ENCODE measurements at places on chromosomes 16 and 17.

DNA sequence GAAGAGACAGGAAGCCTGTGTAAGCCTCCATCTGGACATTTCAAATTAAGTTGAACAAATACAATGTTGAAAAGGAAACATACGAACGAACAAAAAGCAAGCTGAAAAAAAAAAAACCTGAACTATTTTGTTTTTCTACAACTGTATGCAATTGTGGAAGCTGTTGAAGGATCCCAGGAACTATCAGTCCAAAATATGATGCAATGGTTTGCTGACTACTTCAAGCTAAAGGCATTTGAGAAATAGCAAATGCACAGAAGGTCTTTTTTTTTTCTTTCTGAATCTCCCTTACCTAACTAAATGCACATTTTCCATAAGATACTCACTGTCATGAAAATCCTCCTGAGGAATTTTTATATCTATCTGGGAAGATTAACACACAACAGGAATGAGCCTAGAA lies 40.2 kb downstream of the MAF start:
- DNase-seq = no peak

- no peak for DNase-seq
Measured at GRCh38 chr17:47884905-47885730, 10.9 kb upstream of the SP2 start.

DNA sequence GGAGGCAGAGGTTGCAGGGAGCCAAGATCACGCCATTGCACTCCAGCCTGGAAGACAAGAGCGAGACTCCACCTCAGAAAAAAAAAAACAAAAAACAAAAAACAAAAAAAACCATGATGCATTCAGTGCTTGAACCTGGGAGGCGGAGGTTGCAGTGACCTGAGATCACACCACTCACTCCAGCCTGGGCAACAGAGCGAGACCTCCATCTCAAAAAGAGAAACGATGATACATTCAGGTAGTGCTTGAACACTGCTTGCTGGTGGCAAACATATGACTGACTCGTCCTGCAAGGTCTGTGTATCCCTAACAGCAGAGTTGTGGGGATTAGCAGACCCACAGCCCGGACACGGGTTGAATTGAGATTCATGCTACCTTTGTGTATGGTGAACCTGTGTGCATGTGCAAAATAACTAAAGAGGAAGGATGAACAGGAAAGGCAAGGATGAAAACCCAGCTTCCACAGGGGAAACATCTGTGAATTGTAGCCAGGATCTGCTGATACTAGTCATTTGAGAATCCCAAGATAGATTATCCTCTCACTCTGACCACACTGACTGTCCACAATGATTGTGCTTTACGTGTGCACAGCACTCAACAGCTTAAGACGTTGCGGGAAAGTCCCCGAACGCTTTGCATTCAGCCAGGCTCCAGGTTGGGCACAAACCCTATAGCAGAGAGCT lies 52.4 kb upstream of the MRPS23 start:
- DNase-seq = no peak

DNA sequence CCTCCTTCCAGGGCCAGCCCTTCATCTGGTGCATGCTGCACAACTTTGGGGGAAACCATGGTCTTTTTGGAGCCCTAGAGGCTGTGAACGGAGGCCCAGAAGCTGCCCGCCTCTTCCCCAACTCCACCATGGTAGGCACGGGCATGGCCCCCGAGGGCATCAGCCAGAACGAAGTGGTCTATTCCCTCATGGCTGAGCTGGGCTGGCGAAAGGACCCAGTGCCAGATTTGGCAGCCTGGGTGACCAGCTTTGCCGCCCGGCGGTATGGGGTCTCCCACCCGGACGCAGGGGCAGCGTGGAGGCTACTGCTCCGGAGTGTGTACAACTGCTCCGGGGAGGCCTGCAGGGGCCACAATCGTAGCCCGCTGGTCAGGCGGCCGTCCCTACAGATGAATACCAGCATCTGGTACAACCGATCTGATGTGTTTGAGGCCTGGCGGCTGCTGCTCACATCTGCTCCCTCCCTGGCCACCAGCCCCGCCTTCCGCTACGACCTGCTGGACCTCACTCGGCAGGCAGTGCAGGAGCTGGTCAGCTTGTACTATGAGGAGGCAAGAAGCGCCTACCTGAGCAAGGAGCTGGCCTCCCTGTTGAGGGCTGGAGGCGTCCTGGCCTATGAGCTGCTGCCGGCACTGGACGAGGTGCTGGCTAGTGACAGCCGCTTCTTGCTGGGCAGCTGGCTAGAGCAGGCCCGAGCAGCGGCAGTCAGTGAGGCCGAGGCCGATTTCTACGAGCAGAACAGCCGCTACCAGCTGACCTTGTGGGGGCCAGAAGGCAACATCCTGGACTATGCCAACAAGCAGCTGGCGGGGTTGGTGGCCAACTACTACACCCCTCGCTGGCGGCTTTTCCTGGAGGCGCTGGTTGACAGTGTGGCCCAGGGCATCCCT lies 7.4 kb downstream of the NAGLU start:
- DNase-seq = no peak

GRCh38 chr17:40034426-40035161 lies 19.4 kb downstream of the CSF3 start:
- no peak for DNase-seq

GRCh38 chr16:75402159-75402820 lies 31.0 kb downstream of the CFDP1 start:
- DNase-seq = peak; percentile 30

DNA sequence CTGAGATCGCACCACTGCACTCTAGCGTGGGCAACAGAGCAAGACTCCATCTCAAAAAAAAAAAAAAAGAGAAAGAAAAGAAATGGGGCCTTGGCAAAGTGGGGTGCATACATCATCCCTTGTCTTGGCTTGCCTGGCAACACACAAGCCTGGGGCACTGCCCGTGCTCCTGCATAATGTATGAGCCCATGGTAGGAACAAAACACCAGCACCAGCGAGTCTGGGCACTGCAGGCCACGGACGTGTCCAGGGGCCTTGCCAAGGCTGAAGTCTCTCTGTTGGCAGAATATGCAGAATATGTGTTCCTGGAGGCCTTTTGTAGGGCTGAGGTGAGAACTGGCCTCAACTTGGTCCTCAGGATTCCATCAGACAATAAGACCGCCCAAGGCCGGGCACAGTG lies 15.7 kb upstream of the ALDOA start:
- no peak for DNase-seq

DNA sequence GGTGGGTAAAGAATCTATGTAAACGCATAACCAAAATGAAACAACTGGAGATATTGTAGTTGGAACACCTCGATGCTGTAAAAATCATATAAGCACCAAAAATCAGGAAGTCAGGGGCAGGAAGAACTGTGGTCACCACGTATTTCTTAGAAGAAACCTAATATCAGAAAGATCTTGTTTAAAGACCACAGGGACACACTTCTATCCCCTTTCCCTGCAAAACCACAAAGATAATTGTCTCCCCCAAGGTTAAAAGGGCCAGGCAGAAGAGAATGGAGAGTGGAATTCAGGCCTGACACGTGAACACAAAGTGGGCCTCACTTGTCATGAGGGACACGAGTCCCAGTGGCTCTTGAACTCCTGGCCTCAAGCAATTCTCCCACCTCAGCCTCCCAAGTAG lies 68.1 kb downstream of the GSG1L start:
- DNase-seq = no peak

GRCh38 chr16:90016339-90016950 lies 2.8 kb downstream of the DBNDD1 start:
- DNase-seq = no peak

GRCh38 chr16:21598701-21599121 lies 666 bp upstream of the METTL9 start:
- no peak for DNase-seq

DNA sequence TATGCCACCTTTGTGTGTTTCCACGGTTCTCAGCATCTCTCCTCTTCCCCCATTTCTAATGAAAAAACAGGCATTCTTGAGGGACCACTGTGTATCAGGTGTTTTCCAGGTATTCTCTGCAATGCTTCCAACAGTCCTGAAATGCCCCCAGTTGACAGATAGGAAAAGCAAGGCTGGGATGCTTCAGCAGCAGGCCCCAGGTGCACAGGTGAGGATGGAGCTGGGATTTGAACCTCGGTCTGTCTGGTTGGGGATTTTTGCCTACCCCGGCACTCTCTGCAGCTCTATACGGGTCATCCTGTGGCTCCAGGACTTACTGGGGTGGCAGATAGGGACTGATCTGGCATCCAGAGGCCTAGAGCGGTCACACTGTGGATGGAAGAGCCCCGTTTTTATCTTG lies 180.5 kb upstream of the GSE1 start:
- no peak for DNase-seq

DNA sequence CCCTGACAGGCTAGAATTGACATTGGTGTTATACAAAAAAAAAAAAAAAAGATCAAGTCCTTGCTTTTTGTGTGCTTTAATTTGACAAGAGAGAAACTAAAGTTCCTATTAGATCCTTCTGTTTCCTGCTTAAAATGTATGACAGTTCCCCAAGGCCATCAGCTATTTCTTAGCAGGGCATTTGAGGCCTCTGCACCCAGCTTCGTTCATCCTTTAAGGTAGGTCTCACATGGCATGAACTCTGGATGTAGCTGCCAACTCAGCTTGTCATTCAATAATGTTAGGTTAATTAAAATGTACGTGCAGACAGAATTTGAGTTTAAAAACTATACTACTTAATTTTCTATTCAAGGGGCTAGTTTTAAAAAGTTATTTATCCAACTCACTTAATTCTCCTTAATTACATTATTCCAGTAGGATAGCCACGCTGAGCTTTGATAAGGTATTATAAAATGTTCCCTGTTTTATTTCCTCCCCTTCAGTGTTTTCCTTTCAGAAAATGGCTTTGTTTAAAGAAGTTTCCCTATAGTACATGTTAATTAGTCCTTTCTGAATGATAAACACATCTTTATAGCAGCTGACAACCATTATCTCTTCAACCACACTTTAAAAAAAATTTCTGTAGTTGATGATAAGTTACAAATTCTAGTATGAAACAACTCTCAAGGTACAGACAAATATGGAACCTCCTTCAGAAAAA lies 1.2 kb upstream of the RFFL start:
- no peak for DNase-seq

- DNase-seq = no peak
Measured at GRCh38 chr16:47815655-47816054, 340.1 kb downstream of the ABCC12 start.

DNA sequence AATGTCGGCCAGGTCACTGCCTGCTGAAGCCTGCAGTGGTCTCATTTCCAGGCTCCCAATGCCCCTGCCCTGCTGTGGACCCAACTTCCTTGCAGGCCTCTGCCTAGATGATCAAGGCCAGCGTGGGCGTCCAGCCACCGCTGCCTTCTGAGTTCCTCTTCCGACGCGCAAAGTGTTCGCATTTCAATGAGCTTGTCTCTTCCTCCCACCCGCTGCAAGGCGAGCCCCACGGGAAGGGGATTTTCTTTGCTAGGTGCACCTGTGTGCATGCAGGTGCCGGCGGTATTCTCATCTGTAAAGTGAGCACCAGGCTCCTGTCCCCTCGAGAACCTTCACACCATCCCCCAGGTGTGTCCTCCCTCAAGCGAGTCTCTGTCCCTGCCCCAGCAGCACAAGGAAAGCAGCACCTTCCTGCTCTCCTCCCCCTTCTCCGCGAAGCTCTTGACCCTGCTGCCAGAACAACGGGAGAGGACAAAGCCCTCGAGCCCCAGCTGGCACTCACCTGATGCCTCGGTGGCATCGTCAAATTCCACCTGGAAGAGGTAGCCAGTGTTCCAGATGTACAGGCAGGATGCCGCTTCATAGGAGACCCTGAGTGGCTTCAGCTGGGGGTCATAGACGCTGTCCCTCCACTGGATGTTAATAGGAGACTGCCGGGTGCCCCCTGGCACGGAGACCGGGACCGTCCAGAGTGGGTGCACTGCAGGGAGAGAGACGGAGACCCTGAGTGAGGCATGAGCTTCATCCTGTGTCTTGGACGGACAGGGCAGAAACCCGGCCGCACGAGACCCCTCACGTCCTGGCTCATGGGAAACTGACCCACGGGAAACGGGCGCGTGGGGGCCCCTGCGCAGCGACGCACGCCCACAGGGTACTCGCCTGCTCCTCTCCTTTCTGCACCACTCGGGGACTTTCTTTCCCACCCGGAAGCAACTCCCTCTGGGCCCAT lies 9.8 kb downstream of the CA5A start:
- DNase-seq = no peak

GRCh38 chr16:85333337-85333736 lies 221.1 kb upstream of the CIBAR2 start:
- DNase-seq = no peak

GRCh38 chr17:48429638-48430586 lies at the start of gene SKAP1:
SKAP1 (minus strand) TSS chr17:48430214.
- no peak for DNase-seq

- DNase-seq = no peak
Measured at GRCh38 chr17:44024853-44025252, 10.1 kb upstream of the TMEM101 start.

- DNase-seq = no peak
Measured at GRCh38 chr17:76078860-76079534, at the start of gene ZACN. ZACN (plus strand) TSS chr17:76079182; CDS start chr17:76079265, 83 bp downstream.

DNA sequence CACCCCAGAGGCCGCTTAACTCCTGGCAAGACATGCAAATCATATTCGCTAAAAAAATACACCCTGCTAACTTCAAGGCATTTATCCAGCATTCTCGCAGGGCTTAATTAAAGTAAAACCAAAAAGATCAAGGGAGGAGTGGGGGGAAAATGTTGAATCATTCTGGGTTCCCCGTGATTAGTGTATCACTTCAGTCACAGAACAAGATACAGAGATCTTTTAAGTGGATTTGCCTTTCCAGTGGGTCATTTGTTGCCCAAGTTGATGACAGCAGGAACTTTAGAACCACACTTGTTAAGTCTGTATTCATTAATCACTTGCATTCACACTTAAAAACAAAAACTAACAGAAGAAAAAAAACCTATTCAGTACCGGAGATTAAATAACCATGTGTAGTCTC lies 17.3 kb downstream of the CRYBA1 start:
- no peak for DNase-seq

GRCh38 chr17:37527249-37527851 lies 37.7 kb downstream of the DUSP14 start:
- peak; percentile 7 for DNase-seq

- DNase-seq = no peak
Measured at GRCh38 chr17:32461498-32461852, 17.2 kb downstream of the PSMD11 start.

DNA sequence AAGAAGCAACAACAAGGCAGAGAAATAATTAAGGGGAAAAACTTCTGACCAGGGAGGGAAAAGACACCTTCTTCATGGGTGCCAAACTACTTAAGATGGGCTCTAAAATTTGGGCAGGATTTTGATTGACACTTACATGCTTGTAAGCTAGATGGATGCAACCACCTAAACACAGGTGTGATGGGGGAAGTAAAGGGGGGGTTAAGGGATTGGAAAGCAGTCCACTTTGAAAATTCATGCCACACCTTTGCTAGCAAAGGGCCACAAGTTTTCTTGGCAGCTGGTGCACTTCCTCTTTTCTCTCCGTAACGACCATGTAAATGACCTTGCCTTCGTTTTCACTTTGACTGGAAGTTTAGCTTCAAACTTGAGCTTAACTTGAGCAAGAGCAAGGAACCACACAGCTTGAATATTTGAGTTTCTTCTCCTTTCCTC lies 14.3 kb upstream of the PRKAR1A start:
- no peak for DNase-seq
